NCI-H524 (cell line): ENCODE measurements at places on chromosomes 1 and 21.

DNA sequence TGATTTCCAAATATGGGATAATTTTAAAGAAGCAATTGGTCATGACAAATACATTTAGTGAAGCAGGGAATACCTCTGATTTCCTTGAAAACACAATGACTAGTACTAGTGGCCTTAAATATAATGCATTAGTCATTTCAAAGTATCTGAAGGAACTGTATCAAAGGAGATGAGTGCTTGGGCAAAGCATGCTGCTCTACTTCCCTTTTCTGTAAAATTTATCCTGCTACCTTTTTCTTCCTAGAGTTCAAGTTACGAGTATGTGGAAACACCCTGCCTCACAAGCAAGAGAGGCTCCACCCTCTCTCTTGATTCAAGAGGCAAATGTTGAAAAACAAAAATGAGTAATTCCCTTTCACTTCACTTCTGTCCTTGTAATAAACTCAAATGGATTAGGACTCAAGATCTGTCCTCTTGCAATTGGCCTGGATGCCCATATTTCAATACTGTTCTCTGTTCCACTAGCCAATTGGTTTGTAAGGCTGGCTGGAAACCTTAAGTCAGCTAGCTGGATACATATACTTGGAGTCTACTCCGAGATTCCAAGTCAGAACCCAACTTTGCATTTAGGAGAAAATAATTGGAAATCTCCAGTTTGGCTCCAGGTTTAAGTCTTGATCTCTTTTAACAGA lies 92.5 kb downstream of the CDC42BPA start:
- DNase-seq: no peak

DNA sequence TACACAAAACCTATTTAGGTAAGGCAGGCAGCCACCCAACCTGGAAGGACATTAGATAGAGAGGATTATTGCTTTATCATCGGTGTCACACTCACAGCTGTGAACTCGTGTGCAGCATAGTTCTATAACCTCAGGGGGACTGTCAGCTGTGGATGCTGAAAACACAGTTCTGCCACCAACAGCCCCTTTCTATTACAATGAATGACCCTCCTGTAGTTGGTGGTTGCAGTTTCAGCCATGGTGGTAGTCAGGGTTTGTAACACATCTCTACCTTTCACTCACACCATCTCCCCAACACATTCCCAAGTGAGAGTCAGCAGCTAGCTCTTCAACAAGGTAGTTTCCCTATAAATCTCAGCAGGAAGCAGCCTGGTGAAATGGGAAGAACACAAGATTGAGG lies 136.8 kb downstream of the ZC3H11B start:
- no peak for DNase-seq

DNA sequence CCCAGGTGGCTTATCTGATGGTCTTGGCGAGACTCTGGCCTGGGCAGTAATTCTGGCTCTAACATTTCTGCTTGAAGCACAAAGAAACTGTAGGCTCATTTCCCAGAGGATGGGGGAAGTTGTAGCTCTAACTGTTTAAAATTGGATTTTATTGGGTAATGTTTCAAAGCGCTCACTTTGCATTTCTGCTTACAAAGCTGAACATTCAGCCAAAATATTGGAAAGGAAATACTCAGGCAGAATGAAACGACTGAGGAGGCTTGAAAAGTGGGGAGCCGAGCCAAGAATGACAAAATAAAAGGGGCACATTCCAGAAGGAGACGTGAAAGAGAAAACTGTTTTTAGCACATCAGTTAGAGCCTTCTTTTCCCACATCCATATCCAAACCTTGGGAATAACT lies 202.6 kb downstream of the GRIK1 start:
- no peak for DNase-seq

- no peak for DNase-seq
Measured at GRCh38 chr1:16254263-16254928, 17.4 kb upstream of the CPLANE2 start.
